ENCODE measurements at places on chromosomes 6 and 20.
A peak's percentile ranks its signal among the peaks of the same experiment; 100 is the strongest.

DNA sequence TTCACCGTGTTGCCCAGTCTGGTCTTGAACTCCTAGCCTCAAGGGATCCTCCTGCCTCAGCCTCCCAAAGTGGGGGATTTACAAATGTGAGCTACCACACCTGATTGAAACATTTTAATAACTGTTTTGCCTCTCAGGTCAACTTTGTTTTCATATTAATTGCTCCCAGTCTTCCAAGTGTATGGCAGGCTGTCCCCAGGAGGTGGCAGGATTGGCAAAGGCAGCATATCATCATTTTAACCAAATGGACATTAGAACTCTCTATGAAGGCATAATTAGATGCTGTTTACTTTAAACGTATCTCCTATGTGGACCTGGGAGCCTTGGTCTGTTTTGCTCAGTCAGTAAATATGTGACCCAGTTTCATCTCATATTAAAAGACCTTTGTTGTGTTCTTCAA is 59.2 kb upstream of the CSE1L start:
- DNase-seq: no peak

DNA sequence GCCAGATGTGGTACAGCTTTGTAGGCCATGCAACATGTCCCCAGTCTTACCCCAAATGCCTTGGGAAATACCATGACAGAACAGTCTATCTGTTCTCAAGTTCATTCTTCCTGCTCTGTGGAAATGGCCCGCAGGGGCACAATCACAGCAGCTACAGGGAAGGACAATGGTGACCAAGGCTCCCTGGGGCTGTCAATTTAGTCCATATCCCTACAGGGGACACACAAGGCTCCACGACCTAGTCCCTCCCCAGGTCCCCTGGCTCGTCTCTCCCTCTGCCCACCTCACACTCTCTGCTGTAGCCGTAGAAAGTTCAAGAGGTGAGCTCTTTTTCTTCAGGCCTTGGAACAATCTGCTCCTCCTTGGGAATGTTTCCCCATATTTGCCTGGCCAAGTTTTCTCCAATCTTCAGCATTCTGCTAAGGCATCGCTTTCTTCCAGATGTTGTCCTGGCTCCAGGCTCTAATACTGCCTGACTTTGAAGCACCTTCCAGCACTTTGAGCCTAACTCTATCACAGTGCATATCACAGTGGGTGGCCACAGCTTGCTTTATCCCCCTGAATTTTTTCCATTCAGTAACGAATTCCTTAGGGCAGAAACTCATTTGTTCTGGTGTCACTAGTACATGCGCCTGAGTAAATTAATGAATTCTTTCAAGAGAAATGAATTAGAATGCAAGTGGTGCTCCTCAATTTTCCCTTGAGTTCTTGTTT is 92.6 kb downstream of the MAP3K7 start:
- no peak for DNase-seq

GRCh38 chr6:1377526-1377925 is 11.8 kb upstream of the FOXF2 start:
- no peak for DNase-seq

DNA sequence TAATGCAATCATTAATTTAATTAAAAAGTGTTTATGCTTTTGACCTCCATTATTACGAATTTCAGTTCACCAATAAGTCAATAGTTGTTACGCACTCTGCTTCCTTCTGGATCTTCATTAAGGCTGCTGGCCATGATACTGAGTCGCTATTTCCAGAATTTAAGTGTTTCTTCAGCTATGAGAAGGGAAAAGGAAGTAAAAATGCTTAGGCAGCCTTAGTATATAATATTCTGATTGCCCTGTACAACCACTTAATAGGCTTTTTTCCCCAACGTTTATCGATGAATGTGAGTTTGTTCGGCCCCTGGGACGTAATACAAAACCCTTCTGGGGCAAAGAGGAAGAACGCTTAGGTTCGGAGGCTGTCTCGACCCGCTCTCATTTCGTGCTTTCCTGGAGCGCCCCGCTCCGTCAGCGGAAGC is 644 bp downstream of the OARD1 start:
- DNase-seq: no peak

DNA sequence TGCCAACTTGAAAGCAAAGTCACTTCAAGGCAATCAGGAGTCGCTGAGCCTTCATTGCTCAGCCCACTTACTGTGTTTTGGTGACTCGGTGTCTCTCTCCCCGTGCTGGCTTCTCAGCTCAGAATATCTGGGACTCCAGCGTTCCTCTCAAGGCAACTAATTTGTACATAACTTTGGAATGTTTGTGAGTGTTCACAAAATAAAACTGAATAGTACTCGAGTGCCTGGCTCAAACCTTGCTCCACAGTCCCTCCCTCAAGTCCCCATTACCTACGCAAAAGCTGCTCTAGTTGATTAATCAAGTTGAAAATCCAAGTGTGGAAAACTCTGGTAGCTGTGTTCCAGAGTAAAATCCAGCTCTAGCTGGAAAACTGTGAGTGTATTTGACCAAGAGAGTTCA is 8.6 kb downstream of the IPCEF1 start:
- DNase-seq: no peak

- no peak for DNase-seq
Measured at GRCh38 chr20:50034567-50035180, 51.9 kb downstream of the SNAI1 start.

- no peak for DNase-seq
Measured at GRCh38 chr20:22353586-22353985, 230.8 kb downstream of the FOXA2 start.

- no peak for DNase-seq
Measured at GRCh38 chr6:118277631-118278030, 270.5 kb upstream of the PLN start.

GRCh38 chr6:34945317-34945716 is 56.3 kb downstream of the ANKS1A start:
- DNase-seq: no peak

GRCh38 chr6:7150381-7151064 is 42.8 kb downstream of the RREB1 start:
- no peak for DNase-seq

DNA sequence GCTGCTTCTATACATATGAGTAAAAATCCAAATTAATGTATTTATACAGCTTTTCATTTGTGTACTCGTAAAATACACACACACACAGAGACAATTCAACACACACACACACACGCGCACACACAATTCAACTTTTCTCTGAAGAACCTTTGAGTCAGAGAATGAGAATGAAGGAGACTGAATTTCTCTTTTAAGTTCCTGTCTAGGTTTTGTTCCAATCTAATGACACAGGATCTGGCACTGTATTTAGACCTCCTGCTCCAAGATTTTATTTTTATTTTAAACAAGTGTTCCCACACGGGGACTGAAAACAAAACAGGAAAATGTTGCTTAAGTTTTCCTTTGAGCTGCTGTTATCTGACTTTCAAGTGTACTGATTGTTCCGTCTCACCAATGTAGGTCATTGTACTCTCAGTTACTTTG is 250.8 kb downstream of the LAMA2 start:
- no peak for DNase-seq

GRCh38 chr20:14005996-14006395 is 10.7 kb downstream of the MACROD2 start:
- DNase-seq: no peak

GRCh38 chr20:33438481-33438880 is 5.1 kb downstream of the SNTA1 start:
- no peak for DNase-seq

GRCh38 chr20:51926670-51927305 is 124.5 kb upstream of the SALL4 start:
- no peak for DNase-seq

DNA sequence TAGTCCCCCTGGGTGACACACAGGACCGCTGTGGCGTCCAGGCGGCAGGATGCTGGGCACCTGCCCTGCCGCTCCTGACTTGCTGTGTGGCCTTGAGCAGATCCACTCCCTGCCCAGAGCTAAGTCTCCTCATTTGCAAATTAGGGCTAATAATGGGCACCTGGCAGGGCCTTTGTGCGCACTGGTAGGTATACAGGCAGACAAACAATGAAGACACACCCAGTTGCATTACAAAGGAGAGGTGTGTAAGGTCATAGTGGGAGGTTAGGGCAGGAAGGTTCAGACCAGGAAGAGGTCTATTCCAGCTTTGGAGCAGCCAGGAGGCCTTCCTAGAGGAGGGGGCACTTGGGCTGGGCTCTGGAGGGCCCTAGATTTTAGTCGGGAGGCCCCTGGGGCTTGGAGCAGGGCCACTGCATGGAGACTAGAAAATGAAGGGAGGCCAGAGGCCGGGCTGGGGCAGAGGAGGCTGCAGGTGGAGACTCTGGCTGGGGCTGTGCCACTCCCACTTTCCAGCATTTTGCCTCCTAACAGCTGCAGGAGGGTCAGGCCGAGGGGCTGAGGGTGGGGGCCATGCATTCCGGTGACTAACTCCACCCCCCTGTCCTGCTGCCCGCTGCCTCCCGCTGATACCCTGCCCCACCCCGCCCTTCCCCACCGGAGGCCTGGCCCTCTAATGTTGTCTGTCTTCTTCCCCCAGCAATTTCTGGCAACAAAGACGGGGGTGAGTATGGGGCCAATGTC is 28.5 kb downstream of the MYH7B start:
- DNase-seq: no peak

DNA sequence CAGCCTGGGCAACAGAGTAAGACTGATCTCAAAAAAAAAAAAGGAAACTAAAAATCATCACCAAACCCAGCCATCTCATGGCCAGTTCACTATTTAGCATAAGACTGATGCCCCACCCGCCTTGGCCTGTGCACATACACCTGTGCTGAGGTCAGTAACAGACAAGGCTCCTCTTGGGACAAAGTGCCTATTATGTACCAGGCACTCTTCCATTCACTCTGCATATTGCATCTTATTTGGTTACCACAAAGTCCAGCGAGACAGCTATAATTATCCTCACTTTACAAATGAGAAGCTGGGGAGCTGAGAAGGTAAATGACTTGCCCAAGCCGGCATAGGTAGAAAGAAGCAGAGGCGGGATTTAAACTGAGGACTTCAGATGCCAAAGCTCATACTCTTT is 3.8 kb downstream of the PTPRT start:
- DNase-seq: no peak

DNA sequence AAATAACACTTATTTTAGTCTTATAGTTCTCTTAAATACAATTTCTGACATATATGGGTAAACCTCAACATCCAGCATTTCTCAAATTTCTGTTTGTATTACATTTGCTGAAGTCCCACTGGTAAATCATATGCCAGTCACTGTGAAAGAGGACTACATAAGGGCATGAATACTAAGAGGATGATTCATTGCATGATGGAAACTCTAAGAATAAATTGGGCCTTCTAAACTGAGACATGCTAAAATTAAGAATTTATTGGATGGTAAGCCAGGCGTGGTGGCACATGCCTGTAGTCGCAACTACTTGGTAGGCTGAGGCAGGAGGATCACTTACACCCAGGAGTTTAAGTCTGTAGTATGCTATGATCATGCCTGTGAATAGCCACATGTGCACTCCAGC is 12.1 kb downstream of the DEFB123 start:
- no peak for DNase-seq

- peak; percentile 86 for DNase-seq
Measured at GRCh38 chr6:29632789-29633533, at the start of gene GABBR1. TSS of gene GABBR1 (minus strand) at chr6:29633183. CDS start at chr6:29632385, 798 bp downstream.

DNA sequence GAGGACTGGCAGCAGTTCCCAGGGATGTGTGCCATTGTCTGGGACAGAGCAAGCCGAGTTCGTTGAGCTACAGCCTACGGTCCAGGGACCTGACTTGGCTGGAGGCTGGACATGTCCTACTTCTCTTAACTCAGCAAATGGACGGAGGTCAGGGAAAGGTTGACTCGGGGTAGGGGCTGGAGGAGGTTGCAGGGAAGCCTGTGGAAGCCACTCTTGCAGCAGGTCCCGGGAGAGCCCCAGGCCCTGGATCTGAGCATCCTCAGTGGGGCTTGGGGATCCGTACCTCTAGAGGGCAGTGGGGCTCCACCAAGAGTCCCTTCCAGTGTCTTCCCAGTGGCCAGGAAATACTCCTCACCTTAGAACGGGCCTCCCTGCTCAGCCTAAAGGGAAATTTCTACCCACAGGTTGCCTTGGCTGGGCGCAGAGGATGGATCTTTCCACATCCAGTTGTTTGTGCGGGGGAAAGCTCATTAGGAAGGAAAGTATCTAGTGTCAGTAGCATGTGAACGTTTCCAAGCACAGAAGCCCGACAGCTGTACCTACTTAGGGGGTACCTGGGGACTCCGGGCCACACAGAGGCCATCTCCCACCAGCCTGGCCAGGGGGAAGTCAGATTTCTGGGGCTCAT is 170.2 kb downstream of the NFATC2 start:
- peak; percentile 50 for DNase-seq
